SK-N-SH (cell line): ENCODE measurements at places on chromosomes 4 and X.
A peak's percentile ranks its signal among the peaks of the same experiment; 100 is the strongest.

- no peak for DNase-seq
Measured at GRCh38 chrX:153722704-153723350, 1.4 kb downstream of the BCAP31 start.

DNA sequence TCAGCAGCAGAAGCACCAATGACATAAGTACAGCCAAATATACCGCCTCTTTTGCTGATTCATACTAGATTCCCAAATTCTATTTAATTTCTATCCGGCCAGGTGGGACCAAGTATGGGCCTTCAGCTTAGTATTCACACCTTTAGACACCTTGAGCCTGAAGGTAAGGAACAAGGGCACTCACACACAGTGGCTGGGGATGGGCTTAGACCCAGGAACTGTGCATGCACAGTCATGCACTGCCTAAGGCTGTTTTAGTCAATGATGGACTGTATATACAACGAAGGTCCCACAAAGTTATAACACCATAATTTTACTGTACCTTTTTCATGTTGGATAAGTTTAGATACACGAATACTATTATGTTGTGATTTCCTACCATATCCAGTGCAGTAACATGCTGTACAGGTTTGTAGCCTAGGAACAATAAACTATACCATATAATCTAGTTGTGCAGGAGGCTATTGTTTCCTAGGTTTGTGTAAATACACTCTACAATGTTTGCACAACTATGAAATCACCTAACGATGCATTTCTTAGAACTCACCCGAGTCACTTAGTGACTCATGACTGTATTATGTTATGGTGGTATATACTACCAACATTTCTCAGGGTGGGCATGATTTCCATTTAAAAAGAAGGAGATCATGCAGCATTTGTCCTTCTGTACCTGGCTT, 9.7 kb upstream of the CLNK start:
- no peak for DNase-seq

DNA sequence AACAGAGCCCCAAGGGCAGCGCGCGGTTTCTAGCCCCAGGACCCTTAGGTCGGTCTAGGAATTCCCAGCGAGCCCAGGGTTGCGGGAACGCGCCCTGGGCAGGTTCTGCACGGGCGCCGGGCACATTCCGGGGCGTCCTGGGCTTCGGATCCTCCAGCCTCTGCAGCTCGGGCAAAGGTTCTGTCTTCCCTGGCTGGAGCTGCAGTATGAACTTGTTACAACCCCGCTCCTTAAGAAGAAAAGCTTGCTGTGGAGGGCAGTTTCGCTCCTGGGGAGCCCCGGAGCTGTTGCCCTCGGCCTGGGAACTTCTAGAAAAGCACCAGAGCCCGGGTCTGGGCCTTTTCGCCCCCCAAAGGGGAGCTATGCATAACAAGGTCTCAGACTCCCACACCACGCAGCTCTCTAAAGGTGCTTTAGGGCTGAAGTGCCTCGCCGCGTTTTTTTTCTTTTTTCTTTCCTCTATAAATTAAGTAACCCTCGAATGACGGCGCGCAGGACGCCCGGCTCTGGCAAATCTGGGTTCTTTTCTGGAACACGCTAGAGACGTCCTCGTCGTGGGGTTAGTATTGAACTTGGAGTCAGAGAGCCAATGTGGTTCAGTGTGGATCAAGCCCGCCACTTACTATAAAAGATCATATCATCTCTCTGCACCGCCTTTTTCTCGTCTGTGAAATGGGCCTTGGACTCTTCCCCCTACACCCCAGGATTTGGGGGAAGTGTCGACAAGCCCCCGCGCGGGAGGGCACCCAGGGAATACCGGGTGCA, 5.7 kb downstream of the MSX1 start:
- peak; percentile 40 for DNase-seq

DNA sequence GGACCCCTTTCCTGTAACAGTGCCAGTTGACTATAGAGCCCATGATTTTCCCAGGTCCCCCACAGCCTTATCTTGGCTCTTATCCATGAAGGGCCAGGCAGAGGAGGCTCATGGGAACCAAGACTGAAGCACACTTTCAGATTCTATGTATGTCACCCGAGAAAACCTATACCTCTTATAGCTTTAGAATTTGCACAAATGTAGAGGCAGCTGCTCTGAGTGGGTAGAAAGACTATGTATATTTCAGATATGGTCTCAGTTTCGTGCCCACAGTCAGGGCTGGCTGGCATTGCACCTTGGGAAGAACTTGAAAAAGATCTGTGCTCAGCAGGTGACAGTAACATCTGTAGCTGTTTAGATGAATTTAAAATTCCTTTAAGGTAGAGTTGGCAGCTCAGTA, 8.3 kb upstream of the LNX1 start:
- no peak for DNase-seq

DNA sequence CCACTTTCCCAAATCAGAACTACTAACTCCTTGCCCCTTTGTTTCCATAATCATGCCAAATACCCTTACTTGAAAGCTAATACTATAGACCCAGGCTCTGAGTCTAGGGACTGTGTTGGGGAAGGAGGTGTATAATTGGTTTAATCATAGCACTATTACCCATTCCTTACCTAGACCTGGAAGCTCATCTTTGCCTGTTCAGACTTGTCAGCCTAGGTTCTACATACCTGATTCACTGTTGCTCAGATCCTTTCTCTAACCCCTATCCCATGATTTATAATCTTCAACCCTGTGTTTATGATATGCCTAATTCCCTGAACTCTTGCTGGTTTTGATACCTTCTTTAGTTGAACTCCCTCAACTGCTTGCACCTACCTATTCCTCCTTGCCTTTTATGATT, 123.1 kb upstream of the GRIA3 start:
- no peak for DNase-seq

GRCh38 chr4:104393655-104394324, 100.9 kb downstream of the CXXC4 start:
- no peak for DNase-seq
